ENCODE measurements at places on chromosomes 2 and 18.

DNA sequence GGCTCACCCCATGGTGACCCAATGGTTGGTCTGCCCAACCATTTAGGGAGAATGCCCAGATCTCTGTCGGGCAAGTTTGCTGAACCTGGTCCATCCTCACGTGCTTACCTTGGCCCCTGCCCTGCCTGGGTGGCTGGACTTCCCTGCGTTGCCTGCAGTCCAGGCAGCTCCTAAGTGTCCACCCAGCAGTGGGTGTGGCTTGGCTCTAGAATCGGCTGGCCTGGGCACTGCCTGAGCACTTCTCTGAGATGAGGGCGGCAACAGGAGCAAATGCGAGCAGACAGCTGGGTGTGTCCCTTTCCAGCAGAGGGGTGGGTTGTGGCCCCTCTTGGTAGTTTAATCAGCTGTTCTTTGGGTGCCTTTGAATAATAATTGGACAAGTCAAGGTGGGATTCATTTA, 11.3 kb downstream of the PCARE start:
- no peak for DNase-seq

DNA sequence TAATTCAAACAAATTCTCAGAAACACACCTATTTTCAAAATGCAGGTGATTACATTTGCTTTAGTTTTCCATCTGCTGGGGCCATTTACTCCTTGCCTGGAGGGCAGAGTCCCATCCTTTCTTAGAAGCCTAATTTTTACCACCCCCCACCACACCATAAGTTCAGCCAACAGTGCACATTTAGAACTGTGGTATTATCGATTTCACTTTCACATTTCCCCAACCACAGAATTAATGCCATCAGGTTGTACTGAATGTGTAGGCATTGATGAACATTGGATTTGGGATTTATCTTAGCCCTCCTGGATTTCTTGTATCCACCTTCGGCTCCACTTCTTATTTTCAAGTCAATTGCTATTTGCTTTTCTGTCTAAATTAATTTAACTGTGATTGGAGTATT, 4.5 kb downstream of the SCYGR3 start:
- DNase-seq: no peak

- no peak for DNase-seq
Observed at GRCh38 chr2:196219671-196220070, 48.3 kb upstream of the STK17B start.

GRCh38 chr18:64419156-64419555, 270.3 kb upstream of the LINC00305 start:
- DNase-seq: no peak

- DNase-seq: no peak
Observed at GRCh38 chr2:28294451-28294850, 98.2 kb upstream of the FOSL2 start.

- no peak for DNase-seq
Observed at GRCh38 chr2:77271262-77271661, 250.9 kb downstream of the LRRTM4 start.

DNA sequence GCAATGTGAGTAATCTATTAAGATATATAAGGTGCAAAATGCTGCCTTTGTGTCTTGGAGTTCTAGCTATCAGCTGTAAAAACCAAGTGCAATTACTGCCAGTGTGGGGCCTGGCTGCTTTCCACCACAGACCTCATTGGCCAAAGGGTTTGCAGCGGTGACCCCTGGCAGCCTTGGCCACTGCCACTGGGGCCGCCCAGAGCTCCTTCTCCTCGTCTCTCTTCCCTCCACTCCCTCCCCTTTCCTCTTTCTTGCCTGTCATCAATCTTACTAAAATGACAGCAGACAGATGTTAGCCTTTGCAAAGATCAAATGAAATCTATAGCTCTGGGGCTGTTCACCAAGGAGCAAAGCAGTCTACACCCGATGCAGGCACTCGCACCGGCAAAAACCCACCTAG, 986.3 kb downstream of the BCL11A start:
- DNase-seq: no peak

DNA sequence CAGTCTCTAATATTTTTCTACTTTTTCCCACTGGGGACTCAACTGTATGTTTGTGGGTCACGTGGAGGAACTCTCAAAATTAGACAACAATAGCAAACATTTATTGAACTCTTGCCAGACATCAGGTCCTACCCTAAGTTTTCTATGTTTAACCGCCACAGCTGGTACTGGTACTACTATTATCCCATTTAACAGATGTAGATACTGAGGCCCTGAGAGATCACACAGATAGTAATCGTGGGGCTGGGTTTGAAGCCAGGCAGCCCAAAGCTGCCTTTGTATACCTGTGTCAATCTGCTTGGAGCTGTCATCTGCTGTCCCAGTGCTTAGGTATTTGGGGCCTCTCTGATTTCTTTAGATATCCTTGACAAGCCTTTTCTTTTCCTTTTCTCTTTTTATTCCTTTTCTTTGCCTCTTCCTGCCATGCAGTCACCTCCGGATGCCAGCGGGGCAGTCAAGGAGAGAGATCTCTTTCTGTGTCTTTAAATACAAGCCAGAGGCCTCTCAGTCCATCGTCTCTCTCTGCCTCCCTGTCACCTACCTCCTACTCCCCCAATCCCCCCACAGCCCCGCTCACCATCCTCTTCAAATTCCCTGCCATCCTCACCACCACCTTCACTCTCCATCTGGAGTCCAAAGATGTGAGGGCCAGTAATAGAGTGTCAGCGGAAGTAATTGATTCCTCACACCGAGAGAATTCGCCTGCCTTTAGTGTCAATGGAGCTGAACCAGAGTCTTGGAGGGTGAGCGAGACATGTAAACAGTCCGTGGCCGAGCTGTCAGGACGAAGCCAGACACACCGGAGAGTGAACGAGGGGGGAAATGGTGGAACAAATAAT, 23.4 kb downstream of the NRP2 start:
- no peak for DNase-seq

DNA sequence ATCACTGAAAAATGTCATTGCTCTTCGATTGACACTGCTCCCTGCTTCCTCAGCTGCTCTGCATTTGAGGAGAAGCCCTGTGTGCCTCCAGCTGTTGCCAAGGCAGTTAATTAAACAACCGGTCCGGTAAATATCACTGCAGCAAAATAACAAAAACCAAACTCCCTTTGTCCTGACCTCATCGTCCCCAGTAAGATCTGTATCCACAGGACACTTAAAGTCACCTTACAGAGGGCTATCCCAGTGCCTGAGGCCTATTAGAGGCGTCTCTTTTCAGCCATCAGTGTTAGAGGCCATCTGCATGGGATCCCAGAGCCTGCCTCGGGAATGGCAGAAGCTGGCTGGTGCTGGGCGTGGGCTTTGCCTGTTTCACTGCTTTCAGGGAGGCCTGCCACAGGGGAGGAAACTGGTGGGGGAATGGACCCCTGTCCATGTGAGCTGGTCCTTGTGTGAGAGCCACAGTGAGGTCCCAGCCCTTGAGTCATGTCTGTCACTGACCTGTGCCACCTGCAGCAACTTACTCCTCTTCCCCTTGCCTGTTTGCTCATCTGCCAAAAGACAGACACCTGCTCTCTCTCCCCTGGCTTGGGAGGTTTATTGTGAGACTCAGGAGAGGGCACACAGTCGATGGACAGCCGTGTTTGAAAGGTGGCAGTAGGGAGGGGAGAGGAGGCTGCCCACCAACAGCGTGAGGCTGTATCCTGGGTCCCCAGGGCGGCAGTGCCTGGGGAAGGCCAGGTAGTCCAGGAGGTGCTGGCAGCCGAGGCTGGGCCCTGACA, 117.7 kb upstream of the MCFD2 start:
- no peak for DNase-seq

DNA sequence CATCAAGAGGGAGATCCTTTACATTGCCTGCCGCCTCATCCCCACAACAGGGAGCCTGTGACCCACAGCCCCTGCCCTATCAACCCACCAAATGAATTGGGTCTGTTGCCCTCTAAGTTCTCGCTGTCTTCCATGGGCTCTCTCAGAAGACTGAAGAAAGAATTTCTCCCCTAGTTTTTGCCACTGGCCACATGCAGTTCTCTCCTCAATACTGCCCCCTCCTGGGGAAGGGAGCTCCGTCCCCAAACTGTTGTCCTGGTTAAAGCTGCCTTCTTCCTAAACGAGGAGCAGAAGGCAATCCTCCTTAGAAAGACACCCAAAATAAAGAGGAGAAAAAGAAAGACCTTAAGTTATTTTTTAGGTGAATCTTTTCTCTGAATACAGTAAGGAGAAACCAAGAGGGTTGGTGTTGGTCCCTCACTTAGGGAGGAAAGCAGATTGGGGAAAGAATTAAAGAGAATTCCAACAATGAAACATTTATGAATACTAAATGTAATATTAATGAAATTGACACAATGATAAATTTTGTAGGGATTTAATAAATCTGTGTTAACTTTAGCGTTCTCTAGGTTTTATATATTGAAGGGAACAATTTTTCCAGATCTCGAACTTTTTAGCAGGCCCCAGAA, 31.1 kb upstream of the SATB2 start:
- peak; percentile 9 for DNase-seq

DNA sequence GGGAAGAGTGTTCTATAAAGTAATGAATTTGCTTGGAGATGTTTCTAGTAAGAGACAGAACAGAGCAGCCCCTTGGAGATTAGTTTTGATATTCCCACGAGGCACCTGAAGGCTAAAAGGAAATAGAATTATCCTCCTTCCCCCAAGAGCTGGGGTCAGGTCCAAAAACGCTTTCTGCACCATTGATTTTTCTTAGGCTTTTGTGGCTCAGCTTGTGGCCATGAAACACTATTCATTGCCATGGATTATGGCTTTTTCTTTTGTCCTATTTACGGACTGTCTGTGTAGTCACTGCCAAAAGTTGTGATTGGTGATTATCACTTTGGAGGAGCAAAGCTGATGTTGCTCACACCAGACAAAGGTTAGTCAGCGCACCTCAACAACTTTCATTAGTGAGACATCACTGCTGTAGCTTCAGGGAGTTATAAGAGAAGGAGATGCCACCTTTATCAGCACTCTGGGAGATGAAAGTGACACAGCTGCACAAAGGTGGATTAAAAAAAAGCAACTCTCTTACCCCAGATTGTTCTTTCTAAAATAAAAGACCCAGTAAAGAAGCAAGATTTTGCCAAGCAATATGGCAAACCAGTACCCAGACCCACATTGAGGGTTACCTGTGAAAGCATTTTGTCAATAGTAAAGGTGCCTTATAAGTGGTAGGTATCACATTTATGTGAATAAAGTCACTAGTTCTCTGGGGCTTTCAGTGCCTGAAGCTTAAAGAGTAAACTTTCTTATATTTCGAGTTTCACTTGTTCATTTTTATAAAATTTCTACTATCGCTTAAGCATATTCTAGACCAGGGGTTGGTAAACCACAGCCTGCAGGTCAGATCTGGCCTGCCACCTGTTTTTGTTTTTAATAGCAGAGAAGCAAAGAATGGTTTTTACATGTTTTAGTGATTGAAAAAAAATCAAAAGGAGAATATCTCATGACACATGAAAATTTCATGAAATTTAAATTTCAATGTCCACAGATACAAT, 10.6 kb downstream of the CXCR4 start:
- DNase-seq: no peak

GRCh38 chr2:100206731-100207255, 64.4 kb upstream of the AFF3 start:
- DNase-seq: no peak

DNA sequence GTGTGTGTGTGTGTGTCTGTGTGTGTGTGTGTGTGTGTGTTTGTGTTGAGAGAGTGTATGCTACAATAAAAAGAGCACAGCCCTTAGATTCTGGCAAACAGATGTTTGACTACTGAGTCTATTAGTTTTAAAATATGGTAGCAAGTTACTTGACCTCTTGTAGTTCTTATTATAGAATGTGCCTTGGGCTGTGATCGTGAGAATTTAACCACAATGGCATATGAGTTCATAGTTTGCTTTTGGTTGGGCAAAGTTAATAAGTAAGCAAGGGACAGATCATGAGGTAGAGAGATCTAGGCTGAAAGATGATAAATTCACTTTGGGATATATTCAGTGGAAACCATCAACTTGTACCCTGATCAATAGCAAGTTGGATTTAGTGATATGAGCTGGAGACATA, 334.3 kb upstream of the VWC2L start:
- no peak for DNase-seq

DNA sequence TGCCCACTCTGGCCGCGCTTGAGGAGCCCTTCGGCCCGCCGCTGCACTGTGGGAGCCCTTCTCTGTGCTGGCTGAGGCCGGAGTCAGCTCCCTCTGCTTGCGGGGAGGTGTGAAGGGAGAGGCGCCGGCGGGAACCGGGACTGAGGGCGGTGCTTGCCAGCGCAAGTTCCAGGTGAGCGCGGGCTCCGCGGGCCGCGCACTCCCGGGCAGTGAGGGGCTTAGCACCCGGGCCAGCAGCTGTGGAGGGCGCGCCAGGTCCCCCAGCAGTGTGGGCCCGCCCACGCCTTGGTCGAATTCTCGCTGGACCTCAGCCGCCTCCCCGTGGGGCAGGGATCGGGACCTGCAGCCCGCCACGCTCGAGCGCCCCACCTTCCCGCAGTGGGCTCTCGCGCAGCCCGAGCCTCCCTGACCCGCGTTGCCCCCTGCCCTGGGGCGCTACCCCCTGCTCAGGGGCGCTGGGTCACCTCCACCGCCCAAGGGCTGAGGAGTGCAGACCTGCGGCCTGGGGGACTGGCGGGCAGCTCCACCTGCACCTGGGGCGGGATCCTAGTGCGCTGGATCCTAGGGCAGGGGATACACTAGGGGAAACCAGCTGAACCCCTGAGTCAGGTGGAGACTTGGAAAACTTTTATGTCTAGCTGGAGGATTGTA, 97.3 kb downstream of the CD8B2 start:
- DNase-seq: no peak

DNA sequence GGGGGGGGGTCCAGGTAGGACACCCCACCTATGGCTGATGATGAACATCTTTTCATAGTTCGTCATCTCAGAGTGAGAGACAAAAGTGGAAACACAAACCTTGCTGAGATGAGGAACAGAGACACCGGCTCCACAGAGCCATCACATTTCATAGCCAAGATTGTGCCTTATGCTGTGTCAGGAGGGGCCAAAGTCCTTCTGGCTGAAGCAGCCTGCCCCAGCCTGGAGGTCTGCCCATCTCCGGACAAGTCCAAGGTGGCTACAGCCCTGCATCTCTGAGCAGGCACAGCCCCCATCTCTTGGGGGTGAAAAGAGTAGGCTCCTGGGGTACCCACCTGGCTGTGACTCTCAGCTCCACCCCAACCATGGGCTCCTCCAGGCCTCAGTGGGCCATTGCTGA, 70.3 kb downstream of the ZBTB7C start:
- DNase-seq: no peak

DNA sequence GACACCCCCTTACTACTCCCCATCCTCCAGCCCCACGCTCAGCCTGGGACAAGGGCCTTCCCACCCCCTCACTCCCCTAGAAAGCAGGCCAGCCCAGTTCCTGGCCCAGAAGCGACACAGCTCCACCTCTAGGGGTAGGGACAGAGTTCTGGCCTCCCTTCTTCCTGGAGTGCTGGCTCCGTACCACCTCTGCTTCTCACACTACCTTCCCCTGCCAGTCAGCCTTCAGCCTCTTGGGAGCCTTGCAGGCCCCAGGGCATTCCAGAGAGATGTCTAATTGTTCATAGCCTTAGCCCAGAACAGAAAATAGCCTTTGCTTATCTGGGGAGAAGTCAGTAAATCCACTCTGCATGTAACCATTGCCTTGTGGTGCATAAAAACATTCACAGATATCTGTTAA, 13.1 kb upstream of the CATIP start:
- no peak for DNase-seq

All from skeletal muscle cell (primary cell).